ENCODE measurements at places on chromosomes 11 and 22.

DNA sequence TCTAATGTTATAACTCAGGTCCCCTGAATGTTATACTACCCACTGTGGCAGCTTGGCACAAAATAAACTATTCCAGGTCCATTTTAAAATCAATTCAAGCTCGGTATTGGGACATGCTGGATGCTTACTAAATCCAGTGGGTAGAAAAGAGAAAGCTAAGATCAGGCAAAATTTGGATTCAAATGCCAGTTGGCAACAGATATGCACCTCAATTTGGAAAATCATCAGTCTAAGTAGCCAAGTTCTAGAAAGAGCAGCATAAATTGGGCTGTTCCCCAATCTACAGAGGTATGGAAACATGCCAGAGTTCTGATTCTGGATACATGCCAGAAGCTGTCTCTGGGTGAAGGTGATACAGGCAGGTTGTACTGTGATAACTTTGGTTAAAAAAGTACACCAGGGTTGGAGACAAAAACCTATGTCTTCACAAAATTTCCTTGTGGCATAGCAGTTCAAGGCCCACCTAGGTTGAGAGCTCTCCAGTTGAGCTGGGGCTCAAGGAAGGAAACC, 427.8 kb downstream of the LRRC4C start:
- DNase-seq: no peak

- no peak for DNase-seq
Observed at GRCh38 chr22:44371741-44372525, 59.2 kb upstream of the SHISAL1 start.

GRCh38 chr22:43554694-43555365, 143.0 kb downstream of the MPPED1 start:
- no peak for DNase-seq

DNA sequence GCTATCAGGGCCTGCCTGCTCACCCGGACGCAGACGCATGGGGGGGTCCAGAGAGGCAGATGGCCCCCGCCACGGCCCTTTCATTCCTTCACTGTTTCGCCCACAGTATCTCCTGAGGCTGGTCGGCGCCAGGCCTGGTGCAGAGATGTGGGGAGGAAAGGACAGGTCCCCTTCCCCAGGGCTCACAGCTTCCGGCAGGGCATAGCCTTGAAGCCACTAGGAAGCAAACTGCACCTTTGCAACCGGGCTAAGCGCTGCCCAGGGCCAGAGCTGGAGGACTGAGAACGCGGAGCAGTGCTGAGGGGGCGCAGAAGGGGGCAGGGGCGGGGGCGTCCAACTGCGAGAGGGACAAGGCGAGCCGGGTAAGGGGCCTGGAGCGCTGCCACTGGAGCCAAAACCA, 20.2 kb upstream of the FLRT1 start:
- DNase-seq: no peak

DNA sequence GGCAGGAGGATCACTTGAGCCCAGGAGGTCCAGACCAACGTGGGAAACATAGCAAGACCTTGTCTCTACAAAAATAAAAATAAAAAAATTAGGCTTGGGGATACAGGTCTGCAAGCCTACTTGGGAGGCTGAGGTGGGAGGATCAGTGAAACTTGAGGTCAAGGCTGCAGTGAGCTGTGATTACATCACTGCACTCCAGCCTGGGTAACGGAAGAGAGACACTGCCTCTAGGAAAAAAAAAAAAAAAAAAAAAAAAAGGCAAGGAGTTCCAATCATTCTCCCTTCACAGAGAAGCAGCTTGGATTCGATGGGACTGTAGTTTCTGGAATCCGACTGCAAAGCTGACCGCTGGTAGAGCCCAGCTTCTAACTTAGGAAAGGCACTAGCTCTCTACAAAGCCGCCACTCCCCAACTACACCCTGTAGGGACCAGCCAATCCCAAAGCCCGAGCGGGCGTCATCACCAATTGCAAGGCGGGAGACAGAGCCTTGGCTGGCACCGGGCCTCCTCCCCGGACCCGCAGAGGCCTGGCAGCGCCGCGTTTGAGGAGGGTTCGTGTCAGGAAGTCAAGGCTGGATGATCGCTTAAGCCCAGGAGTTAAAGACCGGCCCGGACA, 716 bp upstream of the DDB2 start:
- DNase-seq: peak; percentile 69

- no peak for DNase-seq
Observed at GRCh38 chr11:8604078-8604723, 10.2 kb upstream of the STK33 start.

Measured in T-helper 9 cell (primary cell).